ENCODE measurements at places on chromosomes 11 and 22. TPM values are rescaled to one million over a fixed set of nuclear protein-coding genes. Genes with fewer than 3 reads are reported as not detected.

The MAJIN gene
- 0.06 TPM for total RNA-seq

The KCNJ5 gene
- total RNA-seq: not detected

The NFAM1 gene
- total RNA-seq: 0.19 TPM

The SLC22A12 gene
- total RNA-seq: not detected

The OSM gene
- not detected for total RNA-seq

The PRRG4 gene
- 0.06 TPM for total RNA-seq

The EHF gene
- 0.12 TPM for total RNA-seq

The MTMR3 gene
- 40.0 TPM for total RNA-seq

The GLB1L2 gene
- 2.0 TPM for total RNA-seq

The ABCG4 gene
- total RNA-seq: 0.24 TPM

The ZNF408 gene
- total RNA-seq: 10.7 TPM

The OLFML1 gene
- total RNA-seq: not detected

The SMDT1 gene
- total RNA-seq: 2.9 TPM

The P4HA3 gene
- not detected for total RNA-seq

The OR4C46 gene
- not detected for total RNA-seq

The DDIAS gene
- 19.9 TPM for total RNA-seq

The OR8K5 gene
- total RNA-seq: not detected

The NLRP14 gene
- 1.8 TPM for total RNA-seq

The CYB561A3 gene
- total RNA-seq: 18.2 TPM

The C11orf16 gene
- total RNA-seq: not detected

The MED17 gene
- 76.4 TPM for total RNA-seq

The TENM4 gene
- 16.6 TPM for total RNA-seq

The ART1 gene
- not detected for total RNA-seq
